ENCODE measurements at places on chromosomes 2 and 18.

DNA sequence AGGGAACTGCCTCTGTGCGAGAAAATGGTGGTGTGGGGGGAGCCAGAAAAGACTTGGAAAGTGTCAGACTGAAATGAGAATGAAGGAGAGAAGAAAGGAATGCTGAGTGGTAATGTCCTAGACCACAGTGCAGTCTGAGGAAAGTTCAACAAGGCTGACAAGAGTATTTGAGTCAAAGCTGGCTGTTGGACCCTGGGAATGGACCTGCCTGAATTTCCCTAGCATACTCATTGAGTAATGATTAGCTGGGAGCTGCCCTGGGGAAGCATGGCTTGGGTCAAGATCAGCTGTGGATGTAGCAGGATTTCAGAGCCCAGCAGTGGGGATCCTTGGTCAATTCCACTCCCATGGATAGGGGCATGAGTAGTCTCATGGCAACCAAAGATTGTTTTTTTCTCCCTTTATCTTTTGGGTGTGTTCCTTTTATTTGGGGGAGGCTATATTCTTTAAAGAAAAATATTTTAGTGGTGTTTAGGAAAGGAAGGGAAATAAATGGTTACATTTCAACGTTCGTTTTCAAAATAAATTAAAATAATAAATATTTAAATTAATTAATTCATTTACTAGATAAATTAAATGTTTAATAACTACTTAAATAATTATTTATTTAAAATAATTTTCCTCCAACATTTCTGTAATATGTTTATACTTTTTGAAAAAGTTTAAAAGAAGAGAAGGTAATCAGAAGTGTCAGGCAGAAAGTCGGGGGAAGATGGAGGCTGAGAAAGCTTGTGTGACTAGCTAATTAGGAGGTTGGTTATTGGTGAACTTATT, 15.9 kb upstream of the LHCGR start:
- DNase-seq: no peak

DNA sequence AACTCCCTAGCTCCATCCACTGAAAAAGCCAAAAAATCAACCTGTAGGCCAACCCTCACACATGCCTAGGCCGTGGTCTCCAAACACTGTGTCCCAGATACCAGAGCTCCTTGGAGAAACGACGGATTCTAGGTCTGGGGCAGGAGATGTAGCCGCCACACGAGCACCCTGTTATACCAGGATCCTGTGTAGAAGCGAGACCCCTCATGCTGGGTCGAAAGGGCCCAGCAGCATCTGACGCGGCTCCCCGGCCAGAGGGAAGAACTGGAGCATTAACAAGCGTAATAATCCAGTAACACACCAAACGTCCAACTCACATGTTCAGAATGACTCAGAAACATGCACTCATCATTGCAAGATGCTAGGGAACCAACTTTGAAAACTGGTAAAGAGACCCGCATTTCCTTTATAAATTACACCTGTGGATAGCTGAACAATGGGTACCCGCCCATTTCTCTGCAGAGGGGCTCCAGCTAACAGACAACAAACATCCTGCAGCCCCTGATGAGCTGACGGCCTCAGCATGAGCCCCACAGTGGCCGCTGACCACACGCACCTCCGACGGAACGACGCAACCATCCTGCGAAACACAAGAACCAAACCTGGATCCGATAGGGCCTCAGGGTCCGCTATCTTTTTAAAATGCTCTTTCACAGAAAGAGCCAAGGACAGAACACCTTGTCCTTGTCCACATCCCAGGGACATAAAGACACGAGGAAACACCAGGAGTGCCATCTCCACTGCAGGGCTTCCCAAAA, 14.2 kb downstream of the SLC66A2 start:
- no peak for DNase-seq

DNA sequence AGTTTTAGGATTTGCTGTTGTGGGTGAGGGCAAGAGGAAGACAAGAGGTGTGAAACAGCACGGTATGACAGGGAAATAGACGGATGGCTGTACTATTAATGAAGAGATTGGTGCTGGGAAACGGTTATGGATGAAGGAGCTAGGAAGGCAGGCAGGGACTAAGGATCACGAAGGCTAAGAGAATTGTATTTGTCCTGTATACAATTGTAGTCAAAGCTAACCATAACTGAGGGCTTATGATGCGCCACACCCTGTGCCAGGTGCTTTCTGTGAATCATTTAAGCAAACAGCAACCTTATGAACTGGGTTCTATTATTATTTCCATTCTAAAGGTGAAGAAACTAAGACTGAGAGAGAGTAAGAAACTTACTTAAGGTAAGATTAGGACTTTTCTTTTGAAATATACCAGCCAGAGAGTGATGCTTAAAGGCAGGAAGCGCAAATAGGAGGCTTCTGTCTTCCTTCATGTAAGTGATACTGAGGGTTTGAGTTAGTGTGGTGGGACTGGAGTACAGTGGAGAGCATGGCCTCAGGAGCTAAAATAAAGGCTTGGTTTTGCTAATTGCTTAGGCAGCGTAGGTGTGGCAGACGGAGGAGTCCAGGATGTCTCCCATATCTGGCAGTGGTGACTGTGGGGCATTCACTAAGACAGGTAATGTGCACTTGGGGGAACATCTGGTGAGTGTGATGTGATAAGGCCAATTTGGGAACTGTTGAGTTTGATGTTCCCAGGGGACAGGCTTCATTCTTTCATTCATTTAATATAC, 85.8 kb downstream of the PLEKHM3 start:
- peak; percentile 90 for DNase-seq

- DNase-seq: peak; percentile 23
Observed at GRCh38 chr2:10883801-10884478, 27.8 kb upstream of the KCNF1 start.

DNA sequence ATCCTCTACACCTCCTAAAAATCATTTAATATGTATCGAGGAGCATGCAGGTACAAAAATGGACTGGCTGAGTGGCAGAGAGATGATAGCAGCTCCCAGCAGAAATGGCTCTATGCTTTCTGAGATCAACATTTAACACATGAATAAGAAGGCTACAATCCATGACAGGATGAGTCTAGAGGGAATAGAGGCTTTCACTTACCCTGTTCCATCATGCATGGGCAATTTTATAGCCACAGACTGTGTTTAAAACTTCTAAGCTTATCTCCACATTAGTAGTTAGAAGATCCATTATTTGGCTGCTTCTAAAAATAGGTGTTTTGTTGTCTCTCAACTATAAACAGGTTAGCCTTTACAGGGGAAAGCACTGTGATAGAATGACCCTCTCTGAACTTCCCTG, 149.1 kb upstream of the ARHGAP28 start:
- DNase-seq: no peak

DNA sequence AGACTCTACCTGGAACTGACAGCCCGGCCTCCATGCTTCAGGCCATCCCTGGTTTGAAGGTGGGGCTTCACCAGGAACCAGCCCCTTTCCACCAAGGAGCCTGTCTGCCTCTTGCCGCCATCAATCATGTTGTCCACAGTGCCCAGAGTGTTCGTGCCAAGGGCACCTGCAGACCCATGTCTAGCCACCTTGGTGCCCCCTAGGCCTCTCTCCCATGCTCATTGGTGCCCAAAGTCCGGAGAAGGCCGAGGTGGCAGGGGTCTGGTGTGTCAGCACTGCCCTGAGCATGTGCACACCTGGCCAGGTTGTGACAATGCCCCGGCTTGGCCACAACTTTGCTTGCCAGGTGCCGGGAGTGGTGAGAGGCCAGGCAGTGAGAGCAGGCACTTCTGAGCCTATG, 114.8 kb downstream of the COPS8 start:
- DNase-seq: no peak

DNA sequence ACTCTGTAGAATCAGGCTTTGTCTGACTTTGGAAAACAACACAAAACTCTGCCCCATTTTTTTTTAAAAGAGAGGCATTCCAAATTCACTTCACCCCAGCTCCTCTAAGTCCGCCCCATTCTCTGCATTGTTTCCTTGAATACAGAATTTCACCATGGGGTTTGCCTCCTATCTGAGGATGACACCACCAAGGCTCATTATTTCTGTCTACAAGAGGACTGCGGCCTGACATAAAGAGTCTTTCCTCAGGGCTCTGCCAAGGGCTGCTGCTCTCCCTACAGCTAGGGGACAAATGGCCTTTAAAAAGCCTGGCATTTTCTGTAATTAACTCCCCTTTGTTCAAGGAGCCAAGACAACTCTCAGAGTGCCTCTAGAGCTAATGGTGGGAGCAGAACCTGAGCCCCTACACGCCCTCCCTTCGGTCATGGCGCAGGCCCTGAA, 4.6 kb downstream of the CHST10 start:
- no peak for DNase-seq

- DNase-seq: peak; percentile 16
Observed at GRCh38 chr2:146661473-146662096, 1183.2 kb upstream of the ACVR2A start.

GRCh38 chr2:94881070-94881469, 9.8 kb downstream of the TEKT4 start:
- no peak for DNase-seq

DNA sequence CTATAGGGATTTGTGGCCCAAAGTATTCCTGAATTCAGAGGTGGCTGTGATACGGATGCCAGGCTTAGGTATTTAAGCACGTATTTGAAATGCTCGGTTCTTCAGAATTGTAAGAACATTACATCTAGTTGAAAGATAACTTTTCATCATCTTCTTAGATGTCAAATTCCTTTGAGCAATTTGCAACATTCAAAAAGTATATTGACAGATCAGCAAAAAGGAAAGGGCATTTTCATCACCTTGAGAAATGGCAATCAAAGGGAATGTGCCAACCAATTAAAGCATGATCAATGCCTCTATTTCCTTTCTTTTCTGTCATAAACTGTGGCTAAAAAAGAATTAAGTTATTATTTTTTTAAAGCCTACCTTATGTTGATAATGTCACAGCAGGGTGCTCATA, 66.3 kb upstream of the LRRTM4 start:
- no peak for DNase-seq

DNA sequence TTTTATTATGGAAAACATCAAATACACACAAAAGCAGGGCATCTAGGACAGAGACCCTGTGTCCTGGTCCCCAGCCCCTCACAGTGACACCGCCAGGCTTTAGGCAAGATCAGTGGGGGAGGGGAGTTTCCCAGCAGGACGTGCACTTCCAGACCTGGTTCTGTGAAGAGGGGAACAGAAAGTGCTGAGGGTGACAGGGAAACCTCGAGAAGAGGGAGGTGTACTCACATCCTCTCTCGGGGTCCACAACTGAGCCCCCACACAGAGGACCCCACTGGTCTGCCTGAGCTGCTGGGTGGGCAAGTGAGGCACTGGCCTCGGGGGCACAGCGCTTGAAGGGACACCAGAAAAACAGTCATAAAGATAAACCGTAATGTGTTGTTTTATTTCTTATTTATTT, 4.4 kb upstream of the GPR35 start:
- no peak for DNase-seq

GRCh38 chr2:168434146-168434545, 21.9 kb upstream of the CERS6 start:
- peak; percentile 88 for DNase-seq

DNA sequence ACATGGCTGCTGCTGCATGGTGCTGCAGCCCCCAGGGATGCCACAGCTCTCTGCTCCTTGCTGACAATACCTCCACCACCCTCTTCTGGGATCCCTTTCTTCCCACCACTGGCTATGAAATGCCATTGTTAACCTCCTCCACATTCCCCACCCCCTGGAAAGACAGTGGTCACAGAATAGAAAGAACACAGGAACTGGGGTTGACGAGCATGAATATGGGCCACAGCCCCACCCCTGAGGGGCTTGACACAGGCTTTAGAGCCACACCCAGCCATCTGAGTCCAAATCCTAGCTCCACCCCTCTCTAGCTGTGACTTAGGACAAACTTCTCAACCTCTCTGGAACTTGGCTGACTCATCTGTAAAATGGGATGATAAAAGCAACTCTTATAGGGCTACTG, 47.3 kb downstream of the TMEM163 start:
- no peak for DNase-seq
